Hematopoietic multipotent progenitor cell treated with erythropoietin and hydrocortisone succinate and interleukin-3 and kit ligand, for 17 days (in vitro differentiated cells): ENCODE measurements at places on chromosomes 16 and 17.

GRCh38 chr16:82452004-82452756, 174.6 kb upstream of the CDH13 start:
- DNase-seq = no peak

DNA sequence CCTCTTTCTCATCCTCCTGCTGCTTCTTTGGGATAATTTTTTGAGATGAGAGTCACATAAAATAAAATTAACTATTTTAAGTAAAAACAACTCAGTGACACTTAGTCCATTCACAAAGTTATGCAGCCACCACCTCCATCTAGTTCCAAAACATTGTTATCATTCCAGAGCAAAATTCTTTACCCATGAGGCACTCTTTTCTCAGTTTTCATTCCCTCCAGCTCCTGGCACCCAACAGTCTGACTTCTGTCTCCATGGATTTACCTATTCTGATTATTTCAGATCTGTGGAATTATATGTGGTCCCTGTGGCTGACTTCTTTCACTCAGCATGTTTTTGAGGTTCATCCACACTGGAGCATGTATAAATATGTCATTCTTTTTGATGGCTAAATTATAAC, 239.9 kb upstream of the DYNLRB2 start:
- no peak for DNase-seq

GRCh38 chr17:37507111-37507510, 17.4 kb downstream of the DUSP14 start:
- DNase-seq = no peak

DNA sequence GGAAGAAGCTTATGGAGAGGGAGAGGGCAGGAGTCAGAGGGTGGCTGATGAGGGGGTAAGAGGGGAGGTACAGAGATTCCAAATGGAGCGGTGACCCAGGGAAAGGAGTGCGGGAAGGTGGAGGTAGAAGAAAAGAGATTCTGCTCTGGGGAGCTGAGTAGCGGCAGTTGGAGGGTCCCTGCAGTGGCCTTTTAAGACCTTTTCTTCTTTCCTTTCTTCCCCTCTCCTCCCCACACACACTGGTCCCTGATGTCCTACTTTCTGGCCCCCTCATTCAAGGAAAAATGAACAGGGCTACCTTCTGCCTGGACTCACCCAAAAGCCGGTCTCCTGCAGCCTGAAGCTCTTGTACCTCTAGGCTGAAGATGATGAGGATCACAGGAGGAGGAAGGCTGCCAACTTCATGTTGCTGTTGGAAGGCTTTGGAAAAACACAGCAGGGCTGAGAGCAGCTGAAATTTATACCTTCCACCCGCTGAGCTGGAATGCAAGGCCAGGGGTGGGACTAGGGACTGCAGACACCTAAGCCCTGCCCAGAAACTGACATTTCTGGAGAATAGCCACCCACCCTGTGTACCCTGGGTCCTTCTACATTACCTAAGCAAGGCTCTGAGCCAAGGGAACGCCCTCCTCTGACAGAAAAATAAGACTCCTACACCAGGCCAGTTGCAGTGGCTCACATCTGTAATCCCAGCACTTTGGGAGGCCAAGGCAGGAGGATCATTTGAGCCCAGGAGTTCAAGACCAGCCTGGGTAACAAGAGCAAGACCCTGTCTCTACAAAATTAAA, 9.4 kb upstream of the HEATR6 start:
- DNase-seq = no peak
